ENCODE measurements at places on chromosomes 1 and 21.
A peak's percentile ranks its signal among the peaks of the same experiment; 100 is the strongest.

- DNase-seq = peak; percentile 81
Measured at GRCh38 chr21:33968080-33968994, 52.7 kb upstream of the ATP5PO start.

- DNase-seq = no peak
Measured at GRCh38 chr1:178311164-178311563, 185.6 kb downstream of the CLEC20A start.

GRCh38 chr1:244303610-244303969 lies 148.1 kb downstream of the ADSS2 start:
- no peak for DNase-seq

DNA sequence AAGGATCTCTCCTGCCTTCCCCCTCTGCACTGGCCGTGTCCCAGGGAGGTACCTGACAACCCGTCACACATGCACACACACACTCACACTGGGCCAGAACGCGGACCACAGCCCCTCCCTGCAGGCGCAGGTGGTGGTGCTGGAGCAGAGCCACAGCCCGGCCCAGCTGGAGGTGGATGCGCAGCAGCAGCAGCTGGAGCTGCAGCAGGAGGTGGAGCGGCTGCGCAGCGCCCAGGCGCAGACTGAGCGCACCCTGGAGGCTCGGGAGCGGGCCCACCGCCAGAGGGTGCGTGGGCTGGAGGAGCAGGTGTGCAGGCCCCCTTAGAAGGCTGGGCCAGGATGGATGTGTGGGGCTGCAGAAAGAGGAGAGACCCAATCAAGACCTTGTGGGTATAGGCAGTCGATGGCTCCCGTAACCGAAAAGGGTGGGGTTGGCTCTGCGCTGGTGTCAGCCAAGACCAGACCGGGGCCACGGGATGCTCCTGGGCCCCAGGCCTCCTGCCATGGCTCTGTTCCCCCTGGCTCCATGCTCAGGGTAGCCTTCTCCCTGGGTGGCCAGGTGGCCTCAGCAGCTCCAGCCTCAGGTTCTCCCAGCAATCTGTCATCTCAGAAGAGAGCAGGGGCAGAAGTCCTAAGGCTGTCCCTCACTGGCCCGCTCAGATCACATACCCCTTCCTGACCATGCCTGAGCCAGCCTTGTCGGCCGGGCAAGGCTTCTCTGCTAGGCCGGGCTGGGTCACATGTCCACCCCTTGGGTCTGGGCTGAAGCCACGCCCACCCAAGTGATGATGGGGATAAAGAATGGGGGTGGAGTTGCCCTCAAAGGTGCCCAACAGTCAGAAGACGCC lies 8.9 kb downstream of the MFAP2 start:
- DNase-seq = no peak

DNA sequence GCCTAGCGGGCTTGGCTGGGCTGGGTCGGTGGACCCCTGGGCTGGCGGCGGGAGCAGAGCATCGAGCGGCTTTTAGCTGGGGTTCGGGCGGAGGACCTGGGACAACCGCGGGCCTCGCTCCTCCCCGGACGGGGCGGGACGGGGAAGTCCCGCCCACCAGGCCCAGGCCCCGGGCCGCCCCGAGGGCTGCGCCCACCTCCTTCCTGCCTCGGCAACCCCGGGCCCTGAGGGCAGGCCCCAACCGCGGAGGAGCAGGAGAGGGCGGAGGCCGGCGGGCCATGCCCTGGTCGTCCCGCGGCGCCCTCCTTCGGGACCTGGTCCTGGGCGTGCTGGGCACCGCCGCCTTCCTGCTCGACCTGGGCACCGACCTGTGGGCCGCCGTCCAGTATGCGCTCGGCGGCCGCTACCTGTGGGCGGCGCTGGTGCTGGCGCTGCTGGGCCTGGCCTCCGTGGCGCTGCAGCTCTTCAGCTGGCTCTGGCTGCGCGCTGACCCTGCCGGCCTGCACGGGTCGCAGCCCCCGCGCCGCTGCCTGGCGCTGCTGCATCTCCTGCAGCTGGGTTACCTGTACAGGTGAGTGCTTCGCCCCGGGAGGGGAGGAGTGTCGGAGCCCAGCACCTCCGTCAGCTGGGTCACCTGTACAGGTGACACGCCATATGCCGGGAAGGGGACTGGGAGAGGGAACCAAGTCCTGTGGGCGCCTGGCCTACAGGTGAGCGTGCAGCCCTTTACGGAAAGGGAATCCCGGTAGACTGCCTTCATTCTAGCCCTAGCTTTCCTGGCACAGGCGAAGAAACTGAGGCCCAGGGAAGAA lies at the start of gene XKR8:
XKR8 (plus strand) TSS at position 182 of the 812 bp plus-strand sequence; CDS start at position 279, 97 bp downstream.
- DNase-seq = peak; percentile 74

GRCh38 chr1:157487096-157487495 lies 65.2 kb downstream of the FCRL5 start:
- DNase-seq = no peak

DNA sequence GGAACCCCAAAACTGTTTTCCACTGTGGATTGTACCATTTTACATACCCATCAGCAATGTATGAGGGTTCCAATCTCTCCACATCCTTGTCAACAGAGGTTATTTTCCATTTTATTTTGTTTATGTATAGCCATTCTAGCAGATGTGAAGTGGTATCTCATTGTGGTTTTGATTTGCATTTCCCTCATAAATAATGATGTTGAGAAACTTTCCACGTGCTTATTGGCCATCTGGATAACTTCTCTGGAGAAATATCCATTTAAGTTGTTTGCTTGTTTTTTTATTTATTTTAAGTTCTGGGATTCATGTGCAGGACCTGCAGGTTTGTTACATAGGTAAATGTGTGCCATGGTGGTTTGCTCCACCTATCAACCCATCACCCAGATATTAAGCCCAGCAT lies 280.2 kb upstream of the USP25 start:
- no peak for DNase-seq

DNA sequence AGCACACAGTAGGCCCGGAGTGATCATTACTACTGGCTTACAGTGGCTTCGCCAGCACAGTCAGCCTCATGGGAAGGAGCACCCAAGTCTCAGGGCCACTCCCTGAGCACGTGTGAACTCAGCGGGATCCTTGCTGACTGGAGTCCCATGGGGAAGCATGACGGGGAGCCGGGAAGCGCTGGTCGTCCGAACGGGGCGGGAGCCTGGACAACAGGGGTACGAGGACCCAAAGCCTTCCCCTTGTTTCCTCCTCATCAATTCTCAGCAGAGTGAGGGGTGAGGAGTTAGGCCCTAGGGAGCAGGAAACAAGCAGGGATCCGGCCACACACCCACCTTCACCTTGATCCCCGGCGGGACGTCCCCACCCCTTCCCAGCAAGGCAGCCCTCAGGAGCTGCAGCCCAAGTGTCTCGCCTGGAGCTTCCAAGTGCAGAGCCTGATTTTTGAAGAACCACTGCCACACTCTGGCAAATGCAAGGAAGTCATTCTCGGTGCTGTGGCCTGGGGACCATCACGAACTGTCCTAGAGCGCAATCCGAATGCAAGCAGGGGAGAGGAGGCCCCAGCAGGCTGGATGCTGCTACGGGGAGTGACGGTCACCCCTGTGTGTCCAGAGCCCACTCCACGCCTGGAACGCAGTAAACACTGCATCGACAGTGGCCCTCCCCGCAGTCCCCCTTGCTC lies 35.5 kb downstream of the TOMM20 start:
- no peak for DNase-seq

- no peak for DNase-seq
Measured at GRCh38 chr1:154456631-154457030, 45.4 kb upstream of the TDRD10 start.

DNA sequence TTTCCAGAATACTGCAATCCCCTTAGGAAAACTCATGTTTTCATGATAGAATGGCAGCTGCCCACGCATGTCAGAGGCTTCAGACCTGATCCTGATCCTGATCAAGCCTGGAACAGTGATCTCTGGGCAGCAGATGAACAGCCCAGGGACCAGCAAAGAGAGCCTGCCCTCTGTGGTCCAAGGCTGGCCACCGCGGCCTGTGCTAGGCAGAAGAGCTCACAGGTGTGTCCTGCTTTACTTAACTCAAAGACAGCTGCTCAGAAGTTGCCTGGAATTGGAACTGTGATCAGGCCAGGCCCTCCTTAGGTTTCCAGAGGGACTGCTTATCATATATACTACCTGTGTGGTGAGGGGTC lies 21.2 kb upstream of the BCAR3 start:
- no peak for DNase-seq

- DNase-seq = no peak
Measured at GRCh38 chr1:239164451-239165180, 221.8 kb upstream of the CHRM3 start.

DNA sequence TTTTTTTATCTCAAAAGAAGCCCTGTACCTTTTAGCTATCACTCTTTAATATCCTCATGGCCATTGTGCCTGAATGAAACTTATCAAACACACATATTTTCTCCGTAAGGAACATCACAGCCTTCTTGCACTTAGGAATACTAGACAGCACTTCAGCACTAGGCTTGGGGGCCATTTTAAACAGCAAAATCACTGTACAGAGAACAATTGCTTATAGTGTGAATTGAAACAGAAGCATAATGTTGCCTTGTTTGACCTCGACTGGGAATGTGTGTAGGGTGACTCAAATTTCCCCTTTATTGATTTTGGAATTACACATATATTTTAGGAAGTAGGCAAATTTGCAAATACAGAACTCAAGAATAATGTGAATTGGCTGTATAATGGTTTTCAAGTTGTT lies 36.4 kb downstream of the KYAT3 start:
- DNase-seq = no peak

- DNase-seq = no peak
Measured at GRCh38 chr1:178495741-178496409, 889 bp downstream of the CLEC20A start.

DNA sequence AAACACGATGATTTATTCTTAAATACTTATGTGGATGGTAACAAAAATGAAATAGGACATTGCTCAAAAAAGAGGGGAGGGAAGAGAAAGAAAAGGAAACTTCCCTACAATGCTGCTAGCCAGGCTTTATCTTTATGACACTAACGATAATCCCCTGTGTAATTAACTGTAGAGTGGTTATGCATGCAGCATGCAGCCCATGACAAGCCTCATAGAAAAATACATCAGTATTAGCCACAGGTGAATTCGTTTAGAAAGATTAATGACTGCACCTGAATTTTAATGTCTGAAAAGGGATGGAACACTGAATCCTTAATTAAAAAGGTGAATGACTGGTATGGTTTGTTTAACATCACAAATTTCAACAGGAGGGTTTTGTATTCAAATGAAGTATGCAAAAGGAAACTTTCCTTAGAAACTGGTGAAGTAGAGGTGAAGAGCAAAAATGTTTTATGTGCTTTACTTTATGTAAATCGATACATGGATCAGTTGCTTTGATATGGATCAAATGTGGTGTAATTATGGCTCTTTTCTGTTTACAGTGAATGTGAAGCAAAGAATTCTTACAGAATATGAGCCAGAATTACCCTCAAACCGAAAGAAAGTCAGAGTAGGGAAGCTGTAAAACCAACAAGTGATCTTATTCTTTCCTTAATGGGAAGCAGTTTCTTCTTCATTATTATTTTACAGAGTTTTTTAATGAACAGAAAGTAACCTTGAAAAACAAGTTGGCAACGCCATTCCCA lies 569.6 kb upstream of the ADGRL2 start:
- no peak for DNase-seq

GRCh38 chr1:210151052-210151672 lies 81.4 kb upstream of the SERTAD4 start:
- no peak for DNase-seq

DNA sequence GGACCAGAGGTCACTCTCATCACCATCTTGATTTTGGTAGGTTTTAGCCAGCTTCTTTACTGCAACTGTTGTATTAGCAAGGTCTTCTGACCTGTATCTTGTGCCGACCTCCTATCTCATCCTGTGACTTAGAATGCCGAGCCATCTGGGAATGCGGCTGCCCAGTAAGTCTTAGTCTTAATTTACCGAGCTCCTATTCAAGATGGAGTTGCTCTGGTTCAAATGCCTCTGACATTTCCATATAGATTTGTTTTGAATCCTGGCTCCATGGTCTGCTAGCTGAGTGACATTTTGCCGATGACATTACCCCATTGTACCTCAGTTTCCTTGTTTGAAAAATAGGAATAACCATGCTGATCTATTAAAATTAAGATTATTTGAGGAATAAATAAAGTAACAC lies 193.9 kb upstream of the HMCN1 start:
- DNase-seq = no peak

- DNase-seq = no peak
Measured at GRCh38 chr1:115495625-115496024, 146.1 kb upstream of the VANGL1 start.

- DNase-seq = no peak
Measured at GRCh38 chr1:153728305-153729066, 636 bp downstream of the INTS3 start.

DNA sequence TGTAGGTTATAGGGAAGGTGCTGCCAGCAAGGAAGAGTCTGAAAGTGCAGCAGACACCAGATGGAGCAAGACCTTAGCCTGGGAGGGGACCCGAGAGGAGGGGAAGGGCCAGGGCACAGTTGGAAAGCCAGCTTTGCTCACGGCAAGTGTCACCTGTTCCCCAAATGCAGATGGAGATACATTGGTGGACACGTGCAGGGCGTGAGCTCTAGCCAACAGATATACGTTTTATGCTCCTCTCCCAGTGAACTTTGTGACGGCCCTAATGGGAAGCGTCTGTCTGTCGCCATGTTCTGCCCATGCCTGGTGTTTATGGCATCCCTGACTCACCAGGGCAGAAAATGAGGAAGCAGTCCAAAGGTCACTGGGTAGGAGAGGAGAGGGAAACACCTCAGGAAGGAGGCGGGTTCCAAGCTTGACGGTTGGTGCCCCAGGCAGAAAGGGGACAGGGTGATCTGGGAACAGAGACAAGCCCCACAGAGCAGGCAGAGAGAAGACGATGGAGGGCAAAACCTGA lies 7.6 kb downstream of the GPA33 start:
- DNase-seq = no peak

- no peak for DNase-seq
Measured at GRCh38 chr1:53291574-53291973, 36.3 kb downstream of the LRP8 start.

DNA sequence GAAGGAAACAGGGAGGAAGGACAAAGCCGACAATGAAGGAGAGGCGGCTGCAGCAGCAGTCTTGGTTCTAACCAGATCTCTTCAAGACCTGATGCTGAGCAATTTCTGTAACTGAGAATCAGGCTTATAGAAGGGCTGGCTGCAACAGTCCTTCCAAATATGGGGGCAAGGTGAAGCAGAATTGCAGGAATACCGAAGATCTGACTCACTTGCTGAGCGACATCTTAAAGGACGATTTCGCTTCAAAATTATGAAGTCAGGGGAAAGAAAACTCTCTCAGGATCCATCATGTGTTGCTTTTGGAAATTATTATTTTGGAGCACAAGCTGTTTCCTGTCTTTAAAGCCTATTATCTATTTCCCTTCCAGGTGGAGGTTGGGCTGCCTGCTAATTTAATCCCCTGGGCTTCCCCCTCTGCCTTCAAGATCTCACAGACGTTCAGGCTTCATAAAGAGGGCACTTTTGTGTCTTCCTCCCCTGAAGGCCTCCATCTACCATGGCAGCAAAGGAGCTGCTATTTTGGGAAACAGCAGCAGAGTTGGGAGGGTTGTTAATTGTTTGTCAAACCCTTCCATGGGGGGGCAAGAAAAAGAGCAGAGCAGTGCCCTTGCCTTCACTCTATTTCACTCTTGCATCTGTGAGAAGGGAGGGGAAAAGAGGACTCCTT lies 10.8 kb upstream of the IER5 start:
- peak; percentile 40 for DNase-seq

GRCh38 chr1:224800486-224801119 lies 128.9 kb upstream of the DNAH14 start:
- no peak for DNase-seq

Data from dermis microvascular lymphatic vessel endothelial cell (primary cell).